ENCODE measurements at places on chromosomes 4 and X.

DNA sequence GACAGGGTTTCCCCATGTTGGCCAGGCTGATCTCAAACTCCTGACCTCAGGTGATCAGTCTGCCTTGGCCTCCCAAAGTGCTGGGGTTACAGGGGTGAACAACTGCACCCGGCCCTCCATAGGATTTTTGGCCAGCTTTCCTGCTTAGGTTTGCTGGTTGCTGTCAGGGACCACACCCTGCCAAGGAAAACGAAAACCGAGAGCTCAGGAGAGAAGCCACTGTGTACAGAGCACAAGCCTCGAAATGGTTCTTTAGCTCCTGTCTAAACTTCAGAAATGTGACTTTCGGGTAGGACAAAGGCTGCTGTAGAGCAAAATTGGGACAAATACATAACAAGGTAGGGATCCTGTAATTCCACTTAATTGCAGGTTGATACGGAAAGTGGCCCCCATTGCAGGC is 146.3 kb upstream of the ATP6AP2 start:
- no peak for DNase-seq

- peak; percentile 11 for DNase-seq
Observed at GRCh38 chr4:988726-989721, 2.2 kb downstream of the IDUA start.

DNA sequence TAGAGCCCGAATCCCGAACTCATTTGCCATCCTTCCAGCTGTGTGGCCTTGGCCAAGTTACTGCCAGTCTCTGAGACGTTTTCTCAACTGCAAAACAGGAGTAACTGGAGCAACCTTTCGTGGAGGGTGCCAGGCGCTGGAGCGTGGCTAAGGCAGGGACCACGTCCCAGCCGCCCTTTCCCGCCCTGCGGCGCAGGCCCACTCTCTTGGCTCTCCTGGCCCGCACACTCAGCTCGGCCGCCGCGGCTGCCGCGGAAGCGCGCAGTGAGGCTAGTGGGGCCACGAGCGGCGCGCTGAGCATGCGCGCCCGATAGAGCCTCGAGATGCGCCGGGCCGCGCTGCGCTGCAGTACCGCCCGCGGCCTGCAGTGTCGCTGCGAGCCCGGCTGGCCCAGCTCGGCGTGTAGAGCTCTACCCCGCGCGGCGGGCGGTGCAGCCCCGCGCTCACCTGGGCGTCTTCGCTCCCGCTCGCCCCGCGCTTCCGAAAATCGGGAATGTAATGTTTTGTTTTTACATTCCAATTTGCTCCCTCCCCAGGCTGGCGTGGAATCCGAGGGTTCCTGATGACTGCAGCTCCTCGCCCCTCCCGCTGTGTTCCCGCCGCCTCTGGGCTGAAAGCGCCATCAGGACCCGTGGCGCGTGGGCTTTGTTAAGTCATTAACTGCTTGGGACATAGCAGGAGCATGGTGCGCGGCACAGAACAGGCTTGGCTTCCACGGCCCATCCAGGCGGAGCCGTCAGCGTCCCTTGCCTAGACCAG is 4.0 kb upstream of the ZNF518B start:
- DNase-seq, result peak; percentile 54

- peak; percentile 25 for DNase-seq
Observed at GRCh38 chrX:21412883-21413282, 38.7 kb downstream of the CNKSR2 start.

DNA sequence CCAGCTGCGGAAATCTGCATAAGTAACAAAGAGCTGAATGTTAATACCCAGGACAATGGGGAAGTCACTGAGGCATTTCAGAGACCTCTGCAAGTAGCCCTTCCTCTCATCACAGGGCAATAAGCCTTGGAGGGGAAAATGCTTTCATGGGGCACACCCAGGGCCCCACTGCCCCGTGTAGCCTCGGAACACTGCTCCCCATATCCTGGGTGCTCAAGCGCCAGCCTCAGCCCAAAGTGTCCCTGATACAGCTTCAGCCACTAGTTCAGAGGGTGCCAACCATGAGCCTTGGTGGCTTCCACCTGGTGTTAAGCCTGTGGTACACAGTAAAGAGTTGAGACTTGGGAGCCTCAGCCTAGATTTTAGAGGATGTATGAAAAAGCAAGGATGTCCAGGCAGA is 402.8 kb upstream of the CXorf51A start:
- no peak for DNase-seq

DNA sequence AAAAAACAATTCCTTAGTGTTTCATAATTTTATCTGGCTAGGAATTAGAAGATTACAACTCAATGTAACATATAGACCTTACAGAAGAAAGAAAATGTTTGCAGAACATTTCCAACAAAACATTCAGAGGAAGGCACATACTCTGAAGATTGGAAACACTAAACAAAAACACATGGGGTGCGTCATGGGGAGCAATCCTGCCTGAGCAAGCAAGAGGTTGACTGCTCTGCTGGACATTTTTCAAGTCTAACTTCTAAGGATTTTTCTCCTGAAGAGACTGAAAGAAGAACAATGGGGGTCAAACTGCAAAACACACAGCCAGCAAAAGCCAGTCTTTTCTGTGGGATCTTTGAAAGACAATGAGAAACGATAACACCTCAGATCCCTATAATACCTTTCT is 182.8 kb downstream of the GUCY2F start:
- peak; percentile 7 for DNase-seq

DNA sequence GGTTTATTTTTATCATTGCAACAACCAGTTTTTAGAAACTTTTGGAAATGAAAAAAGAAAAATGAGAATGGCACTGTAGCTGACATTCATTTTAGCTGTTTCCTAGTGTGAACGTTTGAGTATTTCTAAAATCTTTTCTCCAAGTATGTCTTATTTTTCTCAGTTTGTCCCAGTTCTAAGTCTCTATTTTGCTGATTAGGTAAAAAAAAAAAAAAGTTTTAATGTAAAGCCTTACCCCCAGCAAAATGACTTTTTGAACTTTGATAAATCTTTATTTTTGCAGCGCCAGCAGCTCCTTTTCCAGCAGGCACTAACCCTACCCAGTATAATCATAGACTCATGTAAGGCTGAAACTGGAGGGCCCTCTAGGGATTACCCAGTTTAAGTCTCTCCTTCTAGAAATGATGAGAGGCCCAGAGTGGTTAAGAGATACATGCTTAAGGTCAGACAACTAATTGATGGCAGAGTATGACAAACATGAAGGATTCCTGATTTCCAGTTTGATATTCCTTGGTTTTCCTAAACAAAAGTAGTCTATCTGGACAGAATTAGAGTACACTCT is 84.3 kb upstream of the SLC4A4 start:
- no peak for DNase-seq
